ENCODE measurements at places on chromosomes 11 and 22. TPM values are rescaled to one million over a fixed set of nuclear protein-coding genes. Genes with fewer than 3 reads are reported as not detected.

GRCh38 chr11:79060081-79060953, 380.5 kb downstream of the TENM4 start:
- peak; percentile 21 for DNase-seq

Gene OR52E4
- not detected for polyA plus RNA-seq

DNA sequence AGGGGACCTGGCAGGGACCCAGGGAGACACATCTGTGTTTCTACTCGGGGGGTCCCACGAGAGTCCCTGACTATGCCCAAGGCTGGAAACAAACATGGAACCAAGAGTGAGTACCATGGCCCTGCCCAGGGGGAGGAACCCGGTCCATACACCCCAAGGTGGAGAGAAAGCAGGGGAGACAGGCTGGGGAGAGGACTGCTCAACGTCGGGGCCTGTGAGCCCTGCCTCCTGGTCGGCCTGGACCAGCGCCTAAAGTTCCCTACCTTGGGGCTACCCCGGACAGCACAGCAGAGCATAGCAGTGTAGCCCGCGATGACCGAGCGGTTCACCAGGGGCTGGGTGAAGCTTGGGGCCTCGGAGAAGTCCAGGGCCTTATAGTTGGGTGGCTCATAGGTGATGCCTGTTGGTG, 20.2 kb downstream of the MYBPC3 start:
- DNase-seq = no peak

DNA sequence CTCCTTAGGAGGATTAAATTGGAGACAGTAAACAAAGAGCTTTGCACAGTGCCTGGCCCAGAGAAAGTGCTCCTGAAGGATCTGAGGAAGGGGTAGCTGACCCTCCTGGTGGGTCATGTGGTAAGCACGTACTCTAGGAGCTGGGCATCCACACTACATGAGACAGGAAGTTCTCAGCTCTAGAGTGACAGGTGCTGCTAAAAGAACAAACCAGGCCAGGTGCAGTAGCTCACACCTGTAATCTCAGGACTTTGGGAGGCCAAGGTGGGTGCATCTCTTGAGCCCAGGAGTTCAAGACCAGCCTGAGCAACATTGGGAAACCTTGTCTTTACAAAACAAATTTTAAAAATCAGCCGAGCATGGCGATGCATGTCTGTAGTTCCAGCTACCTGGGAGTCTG, 13.1 kb downstream of the SLC43A1 start:
- DNase-seq = no peak

DNA sequence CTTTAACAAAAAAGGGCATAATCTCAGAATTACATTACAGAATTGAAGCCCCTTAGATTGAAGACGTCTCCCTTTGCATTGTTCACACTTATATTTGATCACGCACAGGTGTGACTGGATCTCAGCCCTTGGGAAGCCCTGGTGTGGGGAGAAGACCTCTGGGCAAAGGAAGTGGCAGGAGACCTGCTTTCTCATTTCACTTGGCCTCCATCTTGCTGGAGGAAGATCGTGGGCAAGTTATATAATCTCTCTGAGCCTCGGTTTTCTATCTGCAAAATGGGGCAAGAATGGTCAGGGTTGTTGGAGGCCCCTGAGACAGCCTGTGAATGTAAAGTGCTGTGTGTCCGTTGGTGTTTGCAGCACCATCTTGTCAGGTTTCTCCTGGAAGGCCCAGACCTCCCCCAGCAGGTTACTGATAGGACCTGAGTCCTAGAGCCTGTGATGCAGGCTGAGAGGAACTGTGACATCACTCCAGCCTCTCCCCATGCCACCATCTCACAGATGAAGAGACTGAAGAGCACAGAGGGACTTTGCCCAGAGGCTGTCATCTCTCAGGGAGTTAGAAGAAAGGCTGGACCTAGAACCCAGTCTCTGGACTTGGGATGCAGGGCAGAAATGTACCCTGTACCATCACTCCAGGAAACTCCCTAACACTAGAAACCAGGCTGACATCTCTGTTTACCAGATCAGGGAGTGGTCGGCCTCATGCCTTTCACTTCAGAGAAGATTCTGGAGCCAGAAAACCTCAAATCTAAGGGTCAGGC, 1.1 kb upstream of the APOA1 start:
- DNase-seq = no peak

DNA sequence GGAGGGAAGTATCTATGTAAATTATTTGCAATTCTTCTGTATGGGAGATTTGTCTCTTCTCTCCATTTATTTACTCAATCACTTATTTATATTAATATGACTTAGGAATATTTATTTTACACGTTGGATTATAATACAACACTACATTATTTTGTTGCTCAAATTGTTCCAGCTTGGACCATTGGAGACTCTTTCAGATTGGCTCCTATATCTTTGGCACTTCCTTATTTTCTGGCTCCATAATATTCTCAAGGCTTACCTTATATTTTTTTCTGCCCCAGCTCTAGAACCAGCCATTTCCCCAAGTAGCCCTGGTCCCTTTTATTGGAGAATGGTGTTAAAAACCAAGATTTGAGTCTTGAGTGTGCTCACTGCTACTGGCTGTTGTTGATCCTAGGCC, 101.9 kb downstream of the LRRC32 start:
- no peak for DNase-seq

Gene SLC3A2
- 239 TPM for polyA plus RNA-seq

DNA sequence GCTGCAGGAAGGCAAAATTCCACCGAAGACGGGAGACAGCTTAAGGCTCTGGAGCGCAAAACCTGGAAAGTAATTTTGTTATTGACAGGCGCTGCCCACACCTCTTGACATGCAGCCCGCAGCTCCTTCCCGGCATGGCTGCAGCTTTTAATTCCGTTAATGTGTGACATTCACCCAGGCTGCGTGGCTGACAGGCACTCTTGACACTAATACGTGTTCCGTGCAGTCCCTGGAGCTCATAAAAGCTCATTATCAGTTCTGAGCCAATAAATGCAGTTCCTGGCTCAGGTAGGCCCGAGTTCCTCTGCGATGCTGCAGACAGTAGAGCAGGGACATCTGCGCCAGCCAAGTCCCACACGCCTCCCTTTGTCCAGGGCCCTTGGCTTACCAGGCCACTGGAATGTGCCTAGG, 34.8 kb downstream of the TSPAN18 start:
- no peak for DNase-seq

Gene C11orf65
- not detected for polyA plus RNA-seq

DNA sequence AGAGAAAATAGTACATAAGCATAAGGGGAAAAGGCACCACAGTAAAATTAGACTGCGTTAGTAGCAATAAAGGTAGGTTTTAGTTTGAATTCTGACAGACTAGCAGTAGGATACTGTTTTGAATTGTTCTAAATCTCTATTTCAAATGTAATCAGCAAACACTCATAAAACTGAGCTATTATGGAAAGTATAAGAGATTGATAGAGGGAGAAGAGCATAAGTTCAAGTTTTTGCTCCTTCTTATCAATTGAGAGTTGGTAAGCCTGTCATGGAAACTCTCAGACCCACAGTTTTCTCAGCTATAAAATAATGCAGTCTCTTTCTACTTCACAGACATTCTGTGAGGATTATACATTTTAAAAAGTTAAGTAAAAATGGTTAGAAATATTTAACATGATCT, 840.2 kb upstream of the CNTN5 start:
- DNase-seq = no peak

Gene LGALS1
- 18,749 TPM for polyA plus RNA-seq

GRCh38 chr11:76067099-76067498, 139.2 kb downstream of the WNT11 start:
- peak; percentile 35 for DNase-seq

DNA sequence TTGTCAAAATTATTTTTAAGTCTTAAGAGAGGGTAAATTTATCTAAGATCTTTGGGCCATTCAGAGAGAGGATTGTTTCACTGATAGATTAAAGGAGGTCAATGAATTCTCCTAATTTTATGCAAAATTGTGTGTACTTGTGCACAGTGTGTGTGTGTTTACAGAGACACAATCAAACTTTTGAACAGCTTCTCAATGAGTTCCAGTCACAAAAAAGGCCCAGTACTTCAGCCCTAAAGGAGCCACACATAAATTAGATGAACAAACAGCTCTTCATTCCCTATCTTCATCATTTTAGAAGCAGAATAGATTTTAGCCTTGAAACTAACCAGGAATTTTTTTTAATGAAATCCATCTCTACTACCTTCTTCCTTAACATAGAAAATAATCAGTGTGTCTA, 9.7 kb downstream of the GRIA4 start:
- no peak for DNase-seq

GRCh38 chr11:110131386-110132123, 38.4 kb downstream of the ZC3H12C start:
- no peak for DNase-seq

GRCh38 chr11:115207166-115207591, 297.0 kb downstream of the CADM1 start:
- DNase-seq = no peak

GRCh38 chr22:50318698-50319411, 8.0 kb downstream of the DENND6B start:
- DNase-seq = no peak

DNA sequence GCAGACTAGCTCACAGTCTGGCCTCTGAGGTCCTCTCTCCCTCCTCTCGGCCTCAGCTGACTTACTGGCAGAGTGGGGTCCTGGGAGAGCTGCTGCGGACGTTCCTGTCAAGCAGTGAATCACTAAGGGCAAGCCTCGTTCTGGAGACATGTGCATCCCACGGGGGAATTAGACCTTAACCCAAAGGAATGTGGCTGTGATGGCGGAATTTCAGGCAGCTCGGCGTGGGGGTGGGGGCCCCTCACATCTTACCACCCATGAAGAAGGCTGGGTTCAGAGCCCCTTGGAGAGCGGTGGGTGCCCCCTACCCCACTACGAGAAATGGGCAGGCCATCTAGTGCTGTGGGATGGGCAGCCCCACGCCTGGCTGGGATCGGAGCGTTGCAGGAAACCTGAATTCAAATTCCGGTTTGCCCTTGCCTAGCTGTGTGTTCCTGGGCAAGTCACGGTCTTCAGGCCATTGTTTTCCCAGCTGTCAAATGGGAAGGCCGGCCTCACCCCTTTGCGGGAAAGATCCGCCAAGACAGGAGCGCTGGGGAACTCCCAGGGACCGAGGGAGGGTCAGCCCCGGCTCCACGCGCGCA, 554 bp downstream of the LRRC32 start:
- peak; percentile 88 for DNase-seq

DNA sequence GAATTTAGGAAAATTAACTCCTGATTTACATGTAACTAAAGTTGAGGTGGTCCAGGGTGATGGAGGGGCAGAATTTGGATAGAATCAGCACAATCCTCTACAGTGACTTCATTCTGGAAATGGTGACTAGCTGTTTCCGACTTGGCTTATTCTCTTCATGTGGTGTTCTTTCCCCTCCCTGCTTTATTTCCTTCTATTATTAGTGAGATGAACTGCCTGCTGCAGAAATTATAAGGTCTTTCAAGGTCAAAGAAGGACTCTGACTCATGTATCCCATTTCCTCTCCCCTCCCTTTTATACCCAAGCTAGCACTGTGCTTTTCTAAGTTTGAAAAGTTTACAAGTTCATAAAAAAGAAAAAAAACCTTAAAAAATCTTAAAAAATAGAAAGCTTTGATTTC, 12.2 kb upstream of the MRPL17 start:
- peak; percentile 60 for DNase-seq

- no peak for DNase-seq
These were observed 16.4 kb downstream of the MYEOV start for GRCh38 chr11:69310351-69310750.

Gene TNNT3
- not detected for polyA plus RNA-seq

Gene OR6A2
- polyA plus RNA-seq = not detected

GRCh38 chr22:37690407-37690806, 4.3 kb downstream of the NOL12 start:
- DNase-seq = no peak

DNA sequence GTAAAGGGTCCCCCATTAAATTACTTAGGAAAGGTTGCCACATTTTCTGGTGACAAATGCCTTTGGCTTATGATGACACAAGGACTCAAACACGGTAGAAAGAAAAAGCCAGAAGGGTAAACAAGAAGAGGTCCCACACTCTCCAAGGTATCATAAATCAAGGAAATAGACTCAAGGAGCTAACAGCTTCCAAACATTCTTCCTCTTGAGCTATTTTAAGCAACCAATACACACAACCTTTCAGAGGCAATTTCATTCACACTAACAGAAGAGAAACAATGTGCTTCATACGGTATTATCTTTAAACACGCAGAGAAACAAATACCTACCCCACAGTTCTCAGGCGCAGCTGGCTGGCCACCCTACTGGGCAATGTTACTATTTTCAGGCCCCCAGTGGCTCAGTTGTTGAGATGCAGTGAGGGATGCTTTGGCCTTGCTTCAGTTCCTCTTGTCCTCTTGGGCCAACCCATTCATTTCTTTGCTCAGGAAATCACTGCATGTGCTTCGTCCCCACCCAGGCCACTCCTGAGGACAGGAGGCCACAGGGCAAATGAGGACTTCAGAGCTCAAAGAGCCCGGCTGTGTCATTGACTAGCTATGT, 15.8 kb downstream of the ABTB2 start:
- peak; percentile 38 for DNase-seq

- no peak for DNase-seq
These were observed 149.7 kb downstream of the CTTN start for GRCh38 chr11:70547821-70548670.

Gene IL18
- 0.89 TPM for polyA plus RNA-seq

DNA sequence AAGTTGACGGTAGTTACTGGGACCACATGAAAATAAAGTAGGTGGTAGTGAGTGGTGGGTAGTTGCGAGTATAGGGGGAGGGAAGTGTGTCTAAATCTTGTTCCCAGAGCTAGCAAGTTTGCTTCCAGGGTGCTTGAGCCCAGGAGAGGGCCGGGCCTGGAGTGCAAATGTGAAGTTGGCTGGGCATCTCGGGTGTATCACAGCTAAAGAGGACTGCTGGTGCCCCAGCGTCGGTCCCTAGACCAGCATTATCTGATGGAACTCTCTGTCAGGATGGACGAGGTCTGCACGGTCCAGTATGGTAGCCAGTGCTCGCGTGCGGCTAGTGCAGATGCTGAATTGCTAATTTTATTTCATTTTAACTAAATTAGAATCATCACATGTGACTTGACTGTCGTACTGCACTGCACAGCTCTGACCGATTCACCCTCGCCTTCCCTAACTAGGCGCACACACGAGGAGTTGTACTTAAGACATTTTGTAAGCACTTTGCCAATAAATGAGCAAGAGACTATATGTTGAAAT, 75.4 kb downstream of the ARHGAP8 start:
- DNase-seq = no peak

Gene CHRNA10
- polyA plus RNA-seq = 0.79 TPM

GRCh38 chr11:77479746-77480352, 6.0 kb upstream of the PAK1 start:
- no peak for DNase-seq

Measured in IMR-90 (cell line).